Fibroblast of lung (primary cell): ENCODE measurements at places on chromosomes 12 and 14. TPM values are rescaled to one million over a fixed set of nuclear protein-coding genes. Genes with fewer than 3 reads are reported as not detected.

Gene STXBP6
- 4.5 and 7.7 TPM in 2 replicates for total RNA-seq

Gene TSPAN19
- not detected in 2 replicates for total RNA-seq

Gene FAIM2
- total RNA-seq, result 0.50 and 3.6 TPM in 2 replicates

Gene BHLHE41
- total RNA-seq, result 0.51 and 2.3 TPM in 2 replicates

Gene NOS1
- under 0.01 TPM in 2 replicates for total RNA-seq

Gene SLC6A13
- total RNA-seq, result not detected in 2 replicates

Gene VSIG10
- total RNA-seq, result 26.5 and 31.7 TPM in 2 replicates

Gene DBX2
- not detected in 2 replicates for total RNA-seq

Gene CLEC4D
- not detected in 2 replicates for total RNA-seq

Gene LRRC43
- 1.8 and 3.6 TPM in 2 replicates for total RNA-seq

Gene IL31
- total RNA-seq, result not detected in 2 replicates

Gene GLIPR1L1
- under 0.01 TPM in 1 of 2 replicates, not detected in the other for total RNA-seq

Gene CHD8
- total RNA-seq, result 46.5 and 56.3 TPM in 2 replicates

Gene CLMN
- total RNA-seq, result 0.83 and 1.0 TPM in 2 replicates

Gene KRT82
- not detected in 2 replicates for total RNA-seq

Gene TMEM19
- total RNA-seq, result 21.6 and 25.1 TPM in 2 replicates

Gene LHX5
- not detected in 2 replicates for total RNA-seq

Gene MYF5
- not detected in 2 replicates for total RNA-seq

Gene HCAR2
- total RNA-seq, result under 0.01 TPM in 1 of 2 replicates, not detected in the other

Gene TAS2R10
- total RNA-seq, result 0.50 and 0.51 TPM in 2 replicates

Gene MUCL1
- not detected in 2 replicates for total RNA-seq

Gene TMEM229B
- total RNA-seq, result 0.77 and 0.99 TPM in 2 replicates

Gene LYZ
- total RNA-seq, result 0.17 and 0.77 TPM in 2 replicates

Gene CATSPERB
- total RNA-seq, result under 0.01 TPM in 1 of 2 replicates, not detected in the other

Gene SERPINA1
- under 0.01 TPM in 1 of 2 replicates, not detected in the other for total RNA-seq

Gene PGF
- total RNA-seq, result 4.6 and 7.6 TPM in 2 replicates

Gene GALNT16
- 8.5 and 9.6 TPM in 2 replicates for total RNA-seq

Gene AICDA
- total RNA-seq, result not detected in 2 replicates

Gene GSG1
- 0.26 and 0.66 TPM in 2 replicates for total RNA-seq
